ENCODE measurements at places on chromosomes 3 and 15.

DNA sequence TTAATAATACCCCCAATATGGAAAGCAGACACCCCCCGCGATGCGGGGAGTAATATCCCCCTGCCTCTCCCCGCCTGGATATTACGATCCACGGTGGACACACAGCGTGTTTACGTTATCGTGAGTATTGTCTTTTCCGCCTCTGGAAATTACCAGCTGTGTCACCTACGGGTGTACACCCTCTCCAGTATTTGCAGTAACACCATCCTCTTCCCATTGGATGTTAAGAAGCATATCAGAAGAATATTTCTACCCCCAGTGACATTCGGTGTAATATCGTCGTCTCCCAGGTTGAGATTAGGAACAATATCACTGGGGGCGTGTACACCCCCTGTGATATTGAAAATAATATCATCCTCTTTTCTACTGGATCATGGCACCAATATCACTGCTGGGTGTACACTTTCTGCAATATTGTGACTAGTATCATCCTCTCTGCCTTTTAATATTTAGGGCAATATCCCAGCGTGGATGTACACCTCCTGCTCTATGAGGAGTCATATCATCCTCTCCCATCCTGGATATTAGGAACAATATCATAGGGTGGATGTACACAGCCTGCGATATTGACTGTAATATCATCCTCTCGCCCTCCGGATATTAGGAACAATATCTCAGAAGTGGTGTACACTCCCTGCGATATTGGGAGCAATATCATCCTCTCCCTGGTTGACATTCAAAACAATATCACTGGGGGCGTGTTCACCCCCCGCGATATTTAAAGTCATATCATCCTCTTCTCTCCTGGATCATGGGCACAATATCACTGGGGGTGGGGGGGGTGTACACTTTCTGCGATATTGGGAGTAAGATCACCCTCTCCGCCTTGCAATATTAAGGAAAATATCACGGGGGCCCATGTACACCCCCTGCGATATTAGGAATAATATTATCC, 20.3 kb upstream of the BMF start:
- DNase-seq, result no peak

DNA sequence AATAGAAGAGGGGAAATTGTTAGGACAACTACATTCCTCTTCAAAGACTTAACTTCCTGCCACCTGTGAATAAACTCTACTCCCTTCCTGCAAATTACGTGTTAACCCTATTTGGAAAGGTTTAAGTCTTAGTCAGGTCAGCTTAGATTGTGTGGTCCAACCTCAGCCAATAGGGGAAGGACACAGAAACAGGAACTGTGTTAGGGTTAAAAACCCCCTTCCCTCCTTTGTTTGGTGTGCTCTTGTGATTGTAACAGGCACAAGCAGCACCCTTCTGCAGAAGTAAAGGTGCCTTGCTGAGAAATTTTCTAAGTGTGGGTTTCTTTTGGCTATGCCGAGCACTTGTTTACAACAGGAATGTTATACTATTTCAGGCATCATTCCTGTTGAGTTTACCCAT, 45.0 kb upstream of the FSTL1 start:
- DNase-seq, result no peak

DNA sequence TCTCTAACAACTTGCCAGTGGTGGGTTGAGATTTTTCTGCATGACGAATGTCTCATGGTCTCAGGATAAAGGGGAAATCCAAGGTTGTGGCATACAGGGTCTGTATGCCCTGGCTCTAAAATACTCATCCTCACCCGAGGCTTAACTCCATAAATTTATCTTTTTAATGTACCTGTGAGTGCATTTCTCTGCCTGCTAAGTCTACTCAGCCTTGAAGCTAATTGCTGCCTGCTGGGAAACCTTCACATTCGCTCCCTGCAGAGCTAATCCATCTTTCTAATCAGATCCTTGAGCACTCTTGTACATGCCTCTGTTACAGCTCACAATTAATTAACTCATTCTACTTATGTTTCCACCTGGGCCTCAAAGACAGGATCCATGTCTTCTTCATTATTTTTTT, 93.8 kb downstream of the CMSS1 start:
- DNase-seq, result no peak

GRCh38 chr3:42701371-42702065, 1.1 kb downstream of the HHATL start:
- peak; percentile 72 for DNase-seq

DNA sequence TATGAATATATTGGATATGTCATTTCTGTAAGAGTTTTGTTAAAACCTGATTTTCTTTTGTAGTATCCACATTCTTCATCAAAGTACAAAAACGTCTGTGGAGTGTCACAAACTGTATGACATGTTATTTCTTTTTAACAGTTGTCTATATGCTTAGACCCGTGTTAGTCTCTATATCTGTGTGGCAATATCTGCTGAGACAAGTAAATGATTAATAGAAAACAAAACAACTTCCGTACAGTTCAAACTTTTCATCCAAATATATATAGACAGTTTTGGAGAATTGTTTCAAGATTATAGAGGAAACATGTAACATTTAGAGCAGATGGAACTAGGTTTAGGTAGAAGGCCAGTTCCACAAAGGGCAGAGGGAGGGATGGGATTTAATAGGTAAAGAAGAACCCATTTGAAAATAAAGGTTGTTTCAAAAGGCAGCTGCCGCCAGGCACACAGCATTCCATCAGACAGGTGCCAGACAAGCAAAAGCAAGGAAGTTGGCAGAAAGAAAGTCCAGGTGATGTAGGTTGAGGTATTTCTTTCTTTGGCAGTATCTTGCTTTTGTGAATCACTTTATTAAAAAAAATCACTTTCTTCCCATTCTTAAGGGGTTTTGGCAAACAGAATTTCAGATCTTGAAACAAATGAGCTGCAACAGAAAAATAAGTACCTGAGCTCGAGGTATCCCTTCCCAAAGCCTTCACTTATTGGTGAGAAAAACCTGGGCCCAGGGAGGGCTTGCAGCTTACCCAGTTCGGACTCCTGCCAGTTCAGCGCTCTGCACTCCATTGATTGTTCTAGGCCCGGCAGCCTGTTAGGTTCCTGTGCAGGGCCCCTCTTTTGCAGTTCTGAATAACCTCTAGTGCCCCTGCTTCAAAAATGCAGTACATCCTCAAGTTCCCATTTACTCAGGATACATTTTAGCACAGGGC, 49.0 kb downstream of the LRRN1 start:
- no peak for DNase-seq

- no peak for DNase-seq
Measured at GRCh38 chr3:51947215-51947900, 5.2 kb downstream of the PARP3 start.

DNA sequence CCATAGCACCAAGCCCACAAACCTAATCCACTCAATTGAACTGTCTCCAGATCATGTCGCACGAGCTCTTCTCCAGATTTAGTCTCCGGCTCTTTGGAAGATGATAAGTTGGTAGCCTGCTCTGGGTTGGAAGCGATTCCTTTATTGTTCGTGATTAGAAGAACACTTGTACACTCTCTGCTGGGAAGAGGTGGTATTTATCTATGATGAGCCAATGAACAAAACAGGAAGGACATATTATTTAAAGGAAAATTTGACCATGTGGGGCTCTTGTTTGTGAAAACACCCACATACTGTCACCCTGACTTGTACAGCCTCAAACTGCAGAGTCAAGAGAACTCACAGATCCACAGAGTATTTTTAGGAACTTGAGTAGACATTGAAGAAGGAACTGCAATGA, 54.4 kb downstream of the MYZAP start:
- DNase-seq, result peak; percentile 54

DNA sequence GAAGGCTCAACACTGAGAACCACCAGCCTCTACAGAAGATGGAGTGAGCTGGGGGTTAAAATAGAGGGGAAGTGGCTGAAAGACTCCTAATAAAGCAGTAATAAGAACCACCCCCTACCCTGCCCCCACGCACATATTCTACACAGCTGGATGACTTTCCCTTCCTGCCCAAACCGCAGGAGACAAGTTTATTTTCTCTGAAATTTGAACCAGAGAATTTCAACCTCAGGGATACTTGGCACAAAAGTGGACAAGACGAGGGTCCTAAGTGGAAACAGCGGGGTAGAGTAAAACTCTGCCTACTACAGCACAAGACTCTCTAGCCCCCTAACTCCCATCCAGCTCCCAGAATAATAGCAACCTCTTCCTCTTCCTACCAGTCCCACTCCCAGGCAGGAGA, 28.4 kb downstream of the USF3 start:
- no peak for DNase-seq

DNA sequence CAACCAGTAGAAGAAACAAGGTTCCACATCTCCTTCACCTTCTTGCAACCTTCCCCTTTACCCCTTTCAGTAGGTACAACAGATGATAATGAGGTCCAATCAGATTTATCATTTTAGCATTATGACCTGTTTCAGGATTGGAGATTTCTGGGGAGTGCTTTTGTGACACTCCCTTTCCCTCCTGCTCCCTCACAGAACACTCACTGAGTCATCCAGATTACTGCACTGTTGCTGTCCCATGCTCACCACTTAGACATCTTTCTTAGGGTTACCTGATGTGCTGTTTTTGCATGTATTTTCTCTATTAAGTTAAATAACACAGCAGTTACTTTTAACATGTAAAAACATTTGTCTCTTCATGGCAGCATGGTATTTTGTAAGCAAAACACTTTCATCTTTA, 118.5 kb downstream of the MFSD1 start:
- DNase-seq, result no peak

- DNase-seq, result peak; percentile 17
Measured at GRCh38 chr3:177385831-177386301, 188.6 kb upstream of the TBL1XR1 start.

DNA sequence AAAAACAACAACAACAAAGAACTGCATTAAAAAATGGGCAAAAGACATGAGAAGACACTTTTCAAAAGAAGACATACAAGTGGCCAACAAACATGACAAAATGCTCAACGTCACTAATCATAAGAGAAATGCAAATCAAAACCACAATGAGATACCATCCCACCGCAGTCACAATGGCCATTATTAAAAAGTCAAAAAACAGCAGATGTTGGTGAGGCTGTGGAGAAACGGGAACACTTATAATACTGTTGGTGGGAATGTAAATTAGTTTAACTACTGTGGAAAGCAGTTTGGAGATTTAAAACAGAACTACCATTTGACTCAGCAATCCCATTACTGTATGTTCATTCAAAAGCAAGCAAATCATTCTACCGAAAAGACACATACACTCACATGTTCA, 15.1 kb downstream of the EIF1B start:
- DNase-seq, result no peak

DNA sequence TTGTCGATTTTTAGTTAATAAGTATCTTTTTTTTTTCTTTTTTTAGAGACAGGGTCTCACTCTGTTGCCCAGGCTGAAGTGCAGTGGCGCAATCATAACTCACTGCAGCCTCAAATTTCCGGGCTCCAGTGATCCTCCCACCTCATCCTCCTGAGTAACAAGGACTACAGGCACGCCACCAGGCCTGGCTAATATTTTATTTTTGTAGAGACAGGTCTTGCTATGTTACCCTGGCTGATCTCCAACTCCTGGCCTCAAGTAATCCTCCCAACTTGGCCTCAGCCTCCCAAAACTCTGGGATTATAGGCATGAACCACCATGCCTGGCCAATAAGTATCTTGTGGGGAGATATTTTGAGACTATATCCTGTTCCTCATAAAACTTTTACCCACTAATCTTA, 29.4 kb upstream of the ARID3B start:
- peak; percentile 72 for DNase-seq

DNA sequence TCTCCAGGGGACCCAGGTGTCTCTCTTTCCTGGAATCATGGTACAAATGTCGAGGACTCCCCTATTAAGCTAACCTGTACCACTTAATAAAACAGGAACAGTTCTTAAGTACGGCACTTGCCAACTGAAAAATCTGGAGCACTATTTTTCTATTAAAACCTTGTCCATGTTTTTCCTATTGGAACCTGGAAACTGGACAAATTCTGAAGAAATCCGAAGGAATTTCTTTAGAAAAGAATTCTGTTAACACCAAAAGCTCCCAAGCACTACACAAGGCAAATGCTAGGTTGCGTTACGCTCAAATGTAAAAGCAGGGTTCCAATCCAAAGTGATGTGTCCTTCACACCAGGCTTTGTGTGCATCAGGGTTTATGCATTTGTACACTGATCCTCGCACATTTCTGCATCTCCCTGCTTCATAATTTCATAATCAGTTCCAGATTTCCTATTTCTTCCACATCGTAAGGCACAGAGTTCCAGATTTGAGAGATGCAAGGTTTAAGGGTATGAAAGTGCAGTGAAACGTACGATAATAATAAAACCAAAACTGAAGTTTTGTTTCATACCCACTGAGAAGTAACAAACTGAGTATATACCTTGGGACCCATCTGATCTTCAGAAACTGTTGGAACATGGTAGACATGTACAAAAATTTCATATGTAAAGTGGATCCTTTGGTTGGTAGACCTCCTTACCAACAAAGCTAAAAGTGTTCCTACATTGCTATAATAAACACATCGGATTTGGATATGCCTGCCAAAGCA, 132.1 kb upstream of the WNT5A start:
- no peak for DNase-seq

GRCh38 chr15:41490355-41490754, 3.3 kb upstream of the ITPKA start:
- peak; percentile 69 for DNase-seq

- DNase-seq, result peak; percentile 87
Measured at GRCh38 chr3:14804835-14805780, 13.7 kb upstream of the FGD5 start.

DNA sequence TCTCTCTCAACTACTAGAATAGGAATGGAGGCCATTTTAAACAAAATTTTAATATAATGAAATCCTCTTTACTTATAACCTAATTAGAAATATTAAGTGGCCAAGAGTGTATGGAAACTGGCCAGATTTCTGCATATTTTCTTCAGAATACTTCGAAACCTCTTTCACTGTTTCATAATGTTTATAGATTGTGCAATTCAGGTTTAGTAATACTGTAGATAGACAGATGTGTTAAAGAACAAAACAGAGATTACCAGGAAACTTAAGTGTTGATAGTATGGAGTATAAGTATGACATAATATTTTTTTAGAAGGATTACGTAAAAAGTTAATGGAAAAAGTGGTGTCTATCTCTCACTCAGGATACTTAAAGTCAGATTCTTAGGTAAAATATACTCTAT, 4.7 kb downstream of the ABHD5 start:
- DNase-seq, result no peak

GRCh38 chr3:30306896-30307295, 299.5 kb upstream of the TGFBR2 start:
- DNase-seq, result no peak

GRCh38 chr15:99504823-99505551, 60.8 kb upstream of the MEF2A start:
- DNase-seq, result no peak

DNA sequence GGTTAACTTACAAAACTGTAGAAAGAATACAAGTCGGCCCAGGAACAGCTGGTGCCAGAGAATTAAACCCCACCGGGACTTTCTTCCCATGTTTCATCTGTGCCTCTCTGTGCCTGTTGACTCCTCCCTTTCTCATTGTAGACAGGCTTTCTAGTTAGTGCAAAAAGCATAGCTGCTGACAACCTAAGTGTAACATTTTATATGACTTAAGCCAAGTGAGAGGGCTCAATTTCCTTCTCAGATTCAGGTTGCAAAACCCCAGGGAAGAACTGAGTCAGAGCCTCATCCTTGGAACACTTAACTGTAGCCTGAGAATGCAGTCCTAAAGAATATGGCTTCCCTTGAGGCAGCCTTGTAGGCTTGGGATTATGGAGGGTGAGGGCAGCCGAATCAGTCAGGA, 302.5 kb upstream of the AZI2 start:
- no peak for DNase-seq

Data from suppressor macrophage (primary cell).